ENCODE measurements at places on chromosomes 2 and 18.

- no peak for DNase-seq
Measured at GRCh38 chr18:48162956-48163737, 232.7 kb upstream of the SMAD2 start.

GRCh38 chr2:182792441-182792840, 74.0 kb downstream of the FRZB start:
- DNase-seq = no peak

- no peak for DNase-seq
Measured at GRCh38 chr2:6107290-6107689, 415.1 kb downstream of the SOX11 start.

DNA sequence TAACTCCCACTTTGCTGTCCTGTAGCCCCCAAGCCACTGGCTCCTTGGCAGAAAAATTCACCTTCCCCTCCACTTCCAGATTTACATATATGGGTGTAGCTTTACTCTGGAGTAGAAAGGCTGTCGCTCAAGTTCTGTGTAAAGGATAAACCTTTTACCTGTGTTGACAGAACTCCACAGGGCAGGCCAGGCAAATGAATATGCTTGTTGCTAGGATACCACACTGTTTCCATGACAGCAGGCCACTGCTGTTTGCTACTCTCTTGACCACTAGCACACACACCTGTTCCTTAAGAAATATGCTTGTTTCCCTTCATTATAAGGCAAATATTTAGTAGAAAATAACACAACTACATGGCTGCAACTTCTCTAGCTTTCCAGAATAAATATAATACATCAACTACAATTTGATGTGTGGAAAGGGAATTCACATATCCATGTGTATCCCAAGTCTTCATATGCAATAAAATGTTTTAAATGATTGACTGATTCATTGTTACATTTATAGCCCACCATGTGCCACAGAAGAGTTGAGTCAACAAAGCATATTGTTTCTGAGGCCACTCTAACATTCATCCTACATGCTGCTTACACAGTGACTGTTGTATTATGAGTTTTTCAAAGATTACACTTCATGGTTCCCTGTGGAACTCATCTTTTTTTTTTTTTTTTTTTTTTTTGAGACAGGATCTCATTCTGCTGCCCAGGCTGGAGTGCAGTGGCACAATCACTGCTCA, 56.2 kb upstream of the ROCK1 start:
- DNase-seq = no peak

- no peak for DNase-seq
Measured at GRCh38 chr2:96427917-96428316, 77.2 kb downstream of the NEURL3 start.

DNA sequence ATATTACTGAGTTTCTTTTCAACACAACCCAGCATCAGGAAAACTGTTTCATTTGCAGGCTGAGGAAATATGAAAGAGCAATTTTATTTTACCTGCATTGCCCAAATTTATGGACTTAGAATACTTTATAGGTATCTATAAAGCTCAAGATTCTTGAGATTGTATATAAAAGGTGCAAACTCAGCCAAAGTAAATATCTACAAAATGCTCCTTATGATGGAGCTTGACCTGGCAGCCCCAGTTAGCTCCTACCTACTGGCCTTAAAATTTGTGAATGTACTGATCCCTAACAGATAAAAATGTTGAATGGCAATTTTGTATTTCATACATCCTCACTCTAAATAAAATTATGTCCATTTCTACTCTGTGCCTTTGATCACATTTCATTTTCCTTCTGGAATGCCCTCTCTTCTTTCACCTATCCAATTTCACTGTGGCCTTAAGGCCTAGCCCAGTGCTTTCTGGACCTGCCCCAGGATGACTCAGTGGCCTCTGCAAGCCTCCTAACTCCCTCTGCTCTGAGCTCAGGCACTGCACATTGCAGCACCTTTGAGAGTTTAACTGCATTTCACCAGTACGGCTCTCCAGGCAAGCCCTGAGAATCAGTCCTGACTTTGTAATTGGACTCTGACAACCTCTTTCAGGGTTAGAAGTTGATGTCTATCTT, 125.9 kb downstream of the ANTXR1 start:
- DNase-seq = no peak
